ENCODE measurements at places on chromosomes 16 and 17. TPM values are rescaled to one million over a fixed set of nuclear protein-coding genes. Genes with fewer than 3 reads are reported as not detected.

GRCh38 chr16:68113059-68113761 is 28.0 kb downstream of the NFATC3 start:
- no peak for DNase-seq

The WNK4 gene
- polyA plus RNA-seq: 0.43 TPM

The FAHD1 gene
- 21.3 TPM for polyA plus RNA-seq

- DNase-seq: no peak
These were observed 8.2 kb downstream of the PGAP3 start for GRCh38 chr17:39679521-39680192.

- DNase-seq: no peak
These were observed 19.3 kb upstream of the RAI1 start for GRCh38 chr17:17661834-17662385.

DNA sequence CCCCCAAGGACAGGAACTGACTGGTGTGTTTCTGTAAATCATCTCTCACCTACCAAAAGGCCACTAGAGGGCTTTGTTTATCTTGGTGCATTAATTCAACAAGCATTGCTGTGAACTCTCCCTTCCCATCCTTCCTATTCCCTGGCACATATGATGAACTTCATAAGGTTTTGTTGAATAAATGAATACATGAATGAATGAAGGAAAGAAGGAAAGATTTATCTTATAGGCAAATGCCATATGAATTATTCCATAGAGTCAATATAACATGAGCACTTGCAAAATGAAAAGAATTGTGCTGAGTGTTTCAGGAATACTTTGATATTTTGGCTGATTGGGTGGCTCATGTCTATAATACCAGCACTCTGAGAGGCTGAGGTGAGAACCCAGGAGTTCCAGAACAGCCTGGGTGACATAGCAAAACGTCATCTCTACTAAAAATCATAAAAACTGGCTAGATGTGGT is 4.3 kb downstream of the SPDYE4 start:
- no peak for DNase-seq

The NFAT5 gene
- 15.2 TPM for polyA plus RNA-seq

DNA sequence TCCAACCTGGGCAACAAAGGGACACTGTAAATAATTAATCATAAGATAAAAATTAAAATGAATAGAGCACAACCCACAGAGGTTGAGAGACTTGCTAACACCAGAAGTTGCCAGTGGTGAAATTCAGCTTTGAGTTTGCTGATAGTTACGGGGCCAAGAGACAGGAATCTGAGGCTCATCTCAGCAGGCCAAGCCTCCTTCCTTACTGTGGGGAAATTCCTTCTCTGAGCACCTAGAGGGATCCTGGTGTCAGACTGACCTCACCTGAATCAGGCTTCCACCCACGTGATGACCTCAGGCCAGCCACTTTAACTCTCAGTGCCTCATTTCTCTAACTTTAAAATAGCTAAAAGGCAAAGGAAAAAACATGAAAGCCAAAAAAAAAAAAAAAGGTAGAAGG is 4.7 kb downstream of the ABAT start:
- DNase-seq: no peak

DNA sequence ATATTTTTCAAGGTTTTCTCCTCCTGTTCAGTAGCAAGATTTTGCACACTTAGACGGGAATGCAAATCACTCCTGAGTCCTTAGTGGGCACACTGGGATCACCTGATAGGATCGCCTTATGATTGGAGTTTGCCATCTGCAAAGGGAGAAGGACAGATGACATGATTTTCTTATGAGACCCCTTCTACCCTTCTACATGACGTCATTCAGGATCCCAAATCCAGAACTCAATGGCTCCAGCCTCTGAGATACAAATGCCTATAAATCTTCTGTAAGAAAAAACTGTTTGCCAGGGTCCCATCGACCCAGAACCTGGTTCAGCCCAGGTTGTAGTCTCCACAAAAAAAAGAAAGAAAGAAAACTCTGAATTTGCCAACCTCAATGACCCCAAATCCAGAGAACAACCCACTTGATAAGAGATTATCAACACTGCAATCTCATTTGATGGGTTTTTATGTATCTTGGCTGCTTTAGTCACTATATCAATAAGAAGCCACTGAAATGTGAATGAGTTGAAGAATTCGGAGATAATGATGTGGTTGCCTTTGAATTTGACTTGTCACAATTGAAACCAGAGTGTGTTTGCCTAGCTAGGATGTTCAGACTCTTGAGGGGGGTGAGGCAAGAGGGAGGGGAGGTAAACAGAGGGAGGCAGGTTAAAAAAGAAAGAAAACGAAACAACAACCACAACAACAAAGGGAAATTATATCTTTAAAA is 6.7 kb downstream of the ZNF423 start:
- DNase-seq: no peak

GRCh38 chr16:71956486-71956885 is 43.7 kb downstream of the PKD1L3 start:
- DNase-seq: no peak

DNA sequence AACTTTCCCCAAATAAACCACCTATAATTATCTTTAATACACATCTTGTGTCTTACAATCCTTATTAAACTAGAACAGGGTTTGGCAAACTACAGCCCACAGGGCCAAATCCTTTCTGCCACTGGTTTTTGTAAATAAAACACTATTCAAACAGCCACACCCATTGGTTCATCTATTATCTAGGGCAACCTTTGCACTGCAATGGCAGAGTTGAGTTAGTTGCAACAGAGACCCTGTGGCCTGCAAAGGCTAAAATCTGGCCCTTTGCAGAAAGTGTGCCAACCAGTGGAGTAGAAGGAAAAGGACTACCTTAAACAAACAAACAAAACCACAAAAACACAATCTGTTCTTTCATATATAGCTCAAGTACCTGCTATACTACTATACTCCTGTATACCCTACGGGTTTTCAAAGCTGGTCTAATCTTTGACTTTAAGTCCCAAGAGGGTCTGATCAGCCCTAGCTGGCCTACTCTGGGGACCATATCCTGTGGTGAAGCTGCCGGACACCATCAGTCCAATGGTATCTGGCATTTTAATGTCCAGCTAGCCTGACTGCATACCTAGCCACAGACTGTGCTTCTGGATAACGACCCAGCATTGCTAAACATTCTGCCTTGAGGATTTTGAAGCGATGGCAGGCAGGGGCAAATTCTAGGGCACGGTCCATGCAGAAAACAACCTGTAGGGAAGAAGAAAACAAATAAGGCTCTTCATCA is 23.3 kb downstream of the CNP start:
- no peak for DNase-seq

The RAB40C gene
- 12.6 TPM for polyA plus RNA-seq

- no peak for DNase-seq
These were observed 5.5 kb upstream of the PPL start for GRCh38 chr16:4942481-4942880.

Data from forelimb muscle (tissue), 1 donor.